ENCODE measurements at places on chromosomes 5 and 9.

DNA sequence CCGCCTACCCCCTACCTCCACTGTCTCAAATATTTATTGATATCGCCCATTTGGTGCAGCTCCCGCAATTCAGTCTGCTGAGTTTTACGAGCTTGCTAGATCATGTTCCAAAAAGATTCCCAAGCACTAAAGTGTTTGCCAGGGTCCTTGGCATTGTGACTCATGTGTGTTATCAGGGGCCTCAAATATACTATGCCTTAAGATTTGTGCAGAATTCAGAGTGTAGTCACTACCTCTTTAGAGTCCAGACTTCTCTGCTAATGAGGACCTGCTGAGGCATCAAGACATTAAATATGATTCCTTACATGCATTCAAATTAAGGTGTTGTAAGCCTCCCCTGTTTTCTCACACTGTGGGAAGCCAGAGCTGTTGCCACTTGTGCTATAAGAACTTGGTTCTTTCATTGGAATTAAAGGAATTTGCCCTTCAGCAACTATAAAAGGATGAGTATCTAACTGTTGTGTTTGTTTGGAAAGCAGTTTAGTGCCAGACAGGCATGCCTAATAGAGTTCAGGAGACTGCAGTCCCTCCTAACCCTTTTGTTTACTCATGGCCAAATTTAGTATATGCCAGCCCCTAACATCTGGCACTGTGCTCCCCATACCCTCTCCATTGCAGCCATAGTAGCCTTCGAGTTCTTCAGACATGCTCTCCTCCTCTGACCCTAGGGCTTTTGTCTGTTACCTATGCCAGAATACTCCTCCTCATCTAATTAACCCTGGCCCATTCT is 316.4 kb downstream of the NR3C1 start:
- no peak for DNase-seq

DNA sequence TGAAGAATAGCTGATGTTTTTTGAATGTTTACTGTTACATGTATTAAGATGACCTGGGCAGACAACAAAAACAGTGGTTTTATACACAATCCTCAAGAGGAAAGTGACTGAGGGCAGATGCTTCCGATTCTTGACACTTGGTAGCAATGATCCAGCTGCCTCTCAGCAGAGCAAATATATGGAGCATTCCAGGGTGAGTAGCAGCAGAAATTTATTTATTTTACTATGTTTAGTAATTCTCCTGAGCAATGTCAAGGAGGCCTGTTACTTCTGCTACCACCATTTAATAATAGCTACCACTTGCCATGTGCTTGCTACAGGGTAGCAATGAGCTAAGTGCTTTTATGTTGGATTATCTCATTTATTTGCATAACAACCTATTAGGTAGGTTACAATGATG is 69.1 kb upstream of the NR3C1 start:
- DNase-seq = no peak

DNA sequence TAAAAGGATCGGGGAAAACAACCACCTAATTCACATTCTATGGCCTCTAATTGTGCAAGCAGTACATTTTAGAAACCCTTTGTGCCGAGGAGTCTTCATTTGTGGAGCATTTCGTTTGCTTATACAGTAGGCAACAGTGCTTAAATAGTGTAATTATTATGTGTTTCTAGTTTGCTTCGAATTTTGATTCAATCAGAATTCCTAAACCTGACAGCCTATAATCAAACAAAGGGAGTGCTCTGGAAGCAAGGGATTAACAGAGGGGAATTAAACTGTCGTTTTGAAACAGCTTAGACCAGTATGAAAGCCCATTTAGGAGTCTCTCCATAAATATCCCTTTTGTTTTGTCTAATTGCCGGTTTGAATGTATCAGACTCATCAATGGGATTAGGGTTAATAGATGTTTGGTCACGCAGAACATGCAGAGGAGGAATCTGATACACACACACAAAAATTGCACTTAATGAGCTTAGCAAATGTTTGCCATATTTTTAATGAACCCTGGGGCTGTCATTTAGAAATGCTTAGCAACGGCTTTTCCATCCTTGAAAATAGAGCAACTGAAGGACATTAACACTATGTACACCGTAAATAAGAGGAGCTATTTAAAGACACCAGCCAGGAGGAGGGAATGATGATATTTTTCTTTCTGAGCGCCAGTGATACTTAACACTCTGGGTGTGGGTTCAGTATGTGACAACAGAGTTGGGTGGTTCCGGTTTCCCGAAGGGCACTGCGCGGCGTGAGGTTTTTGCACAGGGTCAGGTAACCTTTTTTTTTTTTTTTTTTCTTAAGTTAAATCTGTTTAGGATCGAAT is 404.7 kb downstream of the TLE4 start:
- DNase-seq = peak; percentile 91

DNA sequence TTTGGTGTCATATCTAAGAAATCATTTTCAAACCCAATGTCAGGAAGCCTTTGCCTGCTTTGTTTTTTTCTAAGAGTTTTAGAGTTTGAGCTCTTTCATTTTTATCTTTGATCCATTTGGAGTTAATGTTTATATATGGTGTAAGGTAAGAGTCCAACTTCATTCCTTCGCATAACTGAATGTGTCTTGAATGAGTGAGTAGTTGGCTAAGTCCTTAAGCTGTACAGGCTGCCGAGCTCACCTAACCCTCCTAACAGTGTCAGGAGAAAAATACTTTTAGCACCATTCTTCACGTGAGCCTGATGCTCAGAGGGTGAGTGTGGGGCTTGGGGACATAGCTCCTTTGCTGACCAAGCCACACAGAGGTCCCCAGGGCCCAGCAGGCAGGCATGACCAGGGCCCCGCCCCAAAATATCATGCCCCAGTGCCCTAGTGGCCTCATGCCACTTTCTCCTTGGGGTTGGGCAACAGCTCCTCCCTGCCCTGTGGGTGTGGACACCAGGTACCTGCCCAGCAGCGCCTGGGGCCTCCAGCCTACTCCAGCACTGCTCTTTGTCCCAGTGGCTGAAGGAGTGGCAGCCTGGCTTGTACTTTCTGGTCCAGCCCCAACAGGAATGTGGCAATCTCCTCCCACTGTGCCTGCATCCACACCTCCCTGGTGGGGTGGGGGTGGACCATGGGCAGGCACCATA is 17.2 kb downstream of the PPARGC1B start:
- no peak for DNase-seq

DNA sequence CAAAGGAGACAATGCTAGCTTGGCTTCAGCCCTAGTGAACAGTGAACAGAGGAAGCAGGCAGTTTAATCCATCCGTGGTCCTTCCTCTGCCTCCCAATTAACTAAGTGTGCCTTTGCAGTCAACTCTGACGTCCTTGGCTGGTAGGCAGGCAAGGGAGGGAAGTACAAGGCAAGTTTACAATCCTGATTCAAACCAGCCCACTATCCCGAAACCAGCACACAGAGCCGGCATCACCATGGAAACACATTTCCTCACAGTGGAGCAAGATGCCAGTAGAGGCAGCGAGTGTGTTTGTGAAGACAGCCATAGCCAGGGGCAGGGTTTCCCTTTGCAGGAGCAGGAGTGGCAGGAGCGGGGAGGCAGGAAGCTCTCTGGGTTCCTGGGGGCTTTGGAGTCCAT is 73.9 kb downstream of the GOLPH3 start:
- DNase-seq = no peak

DNA sequence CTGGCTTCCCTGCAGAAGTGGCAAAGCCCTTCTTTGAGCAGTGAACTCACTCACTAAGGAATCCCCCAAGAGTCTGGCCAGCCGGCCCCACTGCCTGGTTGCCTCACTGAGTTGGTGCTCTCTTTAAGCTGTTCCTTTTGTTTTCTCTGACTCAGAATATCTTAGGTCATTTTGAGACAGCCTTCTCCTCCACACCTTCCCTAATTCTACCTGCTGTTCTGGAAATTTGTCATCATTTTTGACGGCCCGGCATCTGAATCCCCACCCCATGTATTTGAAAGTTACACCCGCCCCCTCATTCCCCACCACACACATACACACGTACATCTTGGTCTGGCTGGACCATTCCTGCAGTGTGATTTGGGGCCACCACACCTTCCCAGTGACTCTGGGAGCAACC is 41.8 kb downstream of the FGF1 start:
- DNase-seq = no peak

DNA sequence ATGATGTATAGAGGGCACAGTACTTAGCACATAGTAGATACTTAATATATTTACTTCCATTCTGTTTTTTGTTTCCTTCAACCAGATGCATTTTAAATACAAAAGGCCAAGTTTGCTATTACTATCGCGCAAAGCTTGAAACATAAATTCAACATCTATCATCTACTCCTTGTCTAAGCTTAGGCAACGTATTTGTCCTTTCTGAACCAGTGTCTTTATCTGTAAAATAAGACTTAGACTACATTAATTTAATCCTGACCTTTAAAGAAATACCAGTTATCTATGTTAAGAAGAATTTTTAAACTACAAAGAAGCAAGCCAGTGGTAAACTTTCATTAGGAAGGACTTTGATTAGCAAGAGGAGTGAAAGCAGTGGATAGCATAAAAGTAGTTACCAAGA is 173.0 kb downstream of the WDR70 start:
- DNase-seq = no peak

GRCh38 chr5:110879675-110880074 is 140.9 kb downstream of the SLC25A46 start:
- no peak for DNase-seq

GRCh38 chr5:32559411-32559810 is 25.9 kb upstream of the SUB1 start:
- DNase-seq = no peak

DNA sequence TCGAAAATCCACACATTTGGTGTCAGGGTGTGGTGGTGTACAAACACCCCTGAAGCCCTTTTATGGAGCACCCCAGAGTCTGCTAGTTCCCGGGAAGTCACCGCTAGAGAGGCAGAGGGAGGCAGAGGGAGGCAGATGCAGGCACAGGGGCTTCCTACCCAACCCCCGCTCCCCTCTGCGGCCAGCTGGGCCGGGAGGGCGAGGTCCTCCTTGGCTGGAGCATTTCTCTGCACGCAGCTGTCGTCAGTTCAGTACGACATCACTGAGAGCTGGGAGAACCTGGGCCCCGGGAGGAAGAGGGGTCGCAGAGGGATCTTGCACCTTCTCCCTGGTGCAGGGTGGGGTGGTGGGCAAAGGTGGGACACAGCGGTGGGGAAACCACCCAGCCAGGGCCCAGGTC is 15.8 kb upstream of the UBAC1 start:
- DNase-seq = no peak

DNA sequence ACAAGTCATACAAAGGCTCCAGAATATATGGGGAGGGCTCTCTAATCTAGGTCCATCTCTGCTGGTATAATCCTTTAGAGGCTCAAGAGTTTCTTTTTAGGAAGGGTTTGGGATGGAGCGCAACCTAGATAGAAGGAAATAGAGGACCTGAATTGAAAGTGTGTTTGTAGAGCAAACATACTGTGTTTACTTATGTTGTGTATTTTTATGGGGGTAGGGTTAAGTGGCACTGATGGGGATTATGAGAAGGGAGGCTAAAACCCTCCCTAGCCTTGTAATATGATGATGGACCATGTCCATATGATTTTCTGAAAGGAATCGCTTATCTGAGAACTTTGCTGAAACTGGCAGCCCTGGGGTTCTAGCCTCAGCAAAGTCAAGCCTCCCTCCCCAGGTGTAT is 4.4 kb upstream of the ELL2 start:
- no peak for DNase-seq

DNA sequence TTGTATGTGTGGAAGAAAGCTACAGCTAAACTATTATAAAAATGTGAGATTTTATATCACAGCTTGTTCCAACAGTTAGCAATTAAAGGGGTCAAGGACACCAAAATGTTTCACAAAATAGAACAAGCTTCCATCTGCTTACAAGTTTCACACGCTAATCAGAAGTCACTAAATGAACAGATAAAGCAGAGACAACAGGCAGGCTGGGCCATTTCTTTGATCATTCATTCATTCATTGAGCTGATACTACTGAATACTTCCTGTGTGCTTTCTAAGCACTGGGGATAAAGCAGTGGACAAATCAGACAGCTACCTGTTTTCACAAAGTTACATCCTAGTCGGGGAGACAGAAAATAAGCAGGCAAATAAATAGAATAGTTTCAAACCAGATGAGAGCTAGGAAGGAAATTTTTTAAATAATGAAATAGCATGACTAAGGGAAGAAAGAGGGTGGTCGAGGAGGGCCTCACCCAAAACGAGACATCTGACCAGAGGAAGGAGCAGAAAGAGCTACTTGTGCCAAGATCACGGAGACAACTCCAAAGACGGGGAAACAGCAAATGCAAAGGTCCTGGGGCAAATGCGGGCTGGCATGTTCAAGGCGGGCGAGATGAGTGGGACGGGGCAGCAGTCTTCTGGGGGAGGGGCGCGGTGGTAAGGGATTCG is 1.2 kb downstream of the MAPK9 start:
- DNase-seq = no peak

DNA sequence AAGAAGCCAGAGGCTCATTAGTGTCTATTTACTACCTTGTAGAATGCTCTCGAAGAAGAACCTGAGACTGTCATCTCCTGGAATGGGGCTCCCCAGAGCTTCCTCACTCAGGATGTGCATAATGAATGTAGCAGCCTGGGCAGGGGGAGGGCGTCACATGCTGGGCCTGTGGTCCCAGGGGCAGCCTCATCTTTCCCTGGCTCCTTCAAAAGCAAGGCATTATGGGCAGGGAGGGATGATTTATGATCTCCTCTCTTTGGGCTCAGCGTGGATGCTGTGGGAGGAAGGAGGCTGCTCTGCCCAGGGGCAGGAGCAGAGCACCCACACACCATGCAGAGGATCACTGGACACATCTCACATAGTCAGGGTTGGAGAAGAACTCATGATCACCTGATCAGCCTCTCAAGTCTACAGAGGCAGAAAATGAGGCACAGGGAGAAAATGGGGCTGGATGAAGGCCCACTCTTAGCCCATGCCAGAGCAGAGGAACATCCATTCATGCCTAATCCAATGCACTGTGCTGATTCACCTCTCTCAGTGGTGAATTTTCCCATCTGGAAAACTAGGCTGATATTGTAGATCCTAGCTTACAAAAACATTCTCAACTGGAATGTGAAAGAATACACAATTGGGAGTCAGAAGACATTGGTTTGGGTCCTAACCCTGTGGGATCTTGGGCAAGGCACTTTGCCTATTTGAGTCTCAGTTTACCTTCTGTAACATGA is 173.7 kb downstream of the CARTPT start:
- peak; percentile 60 for DNase-seq

- DNase-seq = no peak
Measured at GRCh38 chr5:171272996-171273970, 35.8 kb upstream of the TLX3 start.

DNA sequence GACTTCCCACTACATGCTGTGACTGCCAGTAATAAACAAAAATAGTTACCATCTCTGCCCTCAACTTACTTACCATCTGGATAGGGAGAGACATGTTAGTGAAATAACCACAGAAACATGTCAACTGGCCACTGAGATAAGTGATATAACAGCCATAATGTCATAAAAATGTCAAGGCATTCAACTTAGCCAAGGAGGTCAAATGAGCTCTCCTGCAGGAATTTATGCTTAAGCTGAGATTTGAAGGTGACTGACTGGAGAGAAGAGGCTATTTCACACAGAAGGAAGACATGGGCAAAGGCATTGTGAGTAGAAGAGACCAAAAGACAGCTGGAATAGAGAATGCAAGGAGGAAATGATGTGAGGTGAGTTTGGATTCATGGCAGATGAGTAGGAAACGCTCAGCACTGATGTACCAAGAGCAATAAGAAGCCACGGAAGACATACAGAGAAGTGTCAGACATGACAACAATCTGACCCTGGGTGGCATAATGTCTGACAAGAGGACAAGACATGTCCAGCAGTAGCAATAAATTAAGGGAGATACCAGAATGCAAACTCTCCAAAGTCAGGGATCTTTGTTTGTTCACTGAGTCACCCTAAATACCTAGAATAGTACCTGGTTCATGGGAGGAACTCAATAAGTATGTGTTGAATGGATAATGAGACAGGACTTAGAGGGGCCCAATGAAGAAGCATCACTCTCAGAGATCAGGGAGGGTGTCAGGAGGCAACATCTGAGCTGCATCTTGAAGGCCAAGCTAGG is 318.8 kb downstream of the ACTL7B start:
- DNase-seq = no peak

All from NCI-H1436 (cell line).